ENCODE measurements at places on chromosomes 7 and 10. TPM values are rescaled to one million over a fixed set of nuclear protein-coding genes. Genes with fewer than 3 reads are reported as not detected.
A peak's percentile ranks its signal among the peaks of the same experiment; 100 is the strongest.

Gene MRLN
- total RNA-seq, result not detected

Gene TFR2
- 0.70 TPM for total RNA-seq

Gene SUGCT
- total RNA-seq, result 1.0 TPM

GRCh38 chr7:7897509-7897908, 71.1 kb upstream of the GLCCI1 start:
- DNase-seq, result no peak

DNA sequence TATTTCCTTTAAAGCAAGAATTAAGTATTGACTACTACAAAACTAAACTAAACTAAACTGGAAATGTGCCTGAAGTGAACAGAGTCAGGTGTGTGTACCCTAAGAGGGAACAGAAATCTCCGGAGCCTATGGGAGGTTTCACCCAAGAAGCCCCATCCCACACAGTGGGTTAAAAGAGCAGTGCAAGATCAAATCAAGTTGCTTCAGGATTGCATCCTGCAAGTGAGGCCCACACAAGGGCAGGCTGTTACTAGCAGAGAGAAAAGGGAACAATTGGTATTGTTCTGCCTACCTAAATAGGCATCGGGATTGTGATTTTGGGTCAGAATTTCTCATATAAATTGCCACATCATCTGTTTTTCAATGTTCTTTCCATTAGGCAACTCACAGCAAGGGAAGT, 113.3 kb upstream of the CDC14C start:
- no peak for DNase-seq

DNA sequence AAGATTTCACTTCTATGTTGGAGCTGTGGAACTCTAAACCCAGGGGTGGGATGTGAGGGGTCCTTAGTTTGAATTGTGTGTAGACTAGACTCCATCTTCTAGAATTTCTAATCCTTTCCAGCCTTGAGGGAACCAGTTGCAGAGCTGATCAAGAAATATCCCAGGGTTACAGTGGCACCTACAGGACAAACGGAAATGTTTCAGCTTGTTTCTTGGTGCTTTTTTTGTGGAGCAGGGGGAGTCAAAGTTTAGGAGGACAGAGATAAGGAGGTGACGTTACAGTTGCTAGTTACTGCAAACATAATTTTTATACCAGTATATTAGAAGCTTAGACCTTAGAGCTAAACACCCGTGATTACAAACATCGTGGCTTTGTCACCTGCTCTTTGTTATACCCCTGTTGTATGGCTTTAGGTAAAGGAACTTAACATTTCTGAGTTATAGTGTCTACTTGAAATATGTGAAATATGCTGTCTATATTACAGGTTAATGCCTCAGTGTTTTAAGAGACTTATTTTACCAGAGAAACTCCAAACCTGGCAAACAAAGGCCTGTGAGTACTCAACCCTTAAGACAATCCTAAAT, 84.5 kb upstream of the DYNC1I1 start:
- peak; percentile 45 for DNase-seq

GRCh38 chr7:44486693-44487092, 3.8 kb downstream of the NUDCD3 start:
- DNase-seq, result peak; percentile 57

- peak; percentile 88 for DNase-seq
Measured at GRCh38 chr10:80408242-80409101, at the start of gene PRXL2A. TSS of gene PRXL2A (plus strand) at chr10:80408551. CDS start at chr10:80420468, 11,917 bp downstream.

DNA sequence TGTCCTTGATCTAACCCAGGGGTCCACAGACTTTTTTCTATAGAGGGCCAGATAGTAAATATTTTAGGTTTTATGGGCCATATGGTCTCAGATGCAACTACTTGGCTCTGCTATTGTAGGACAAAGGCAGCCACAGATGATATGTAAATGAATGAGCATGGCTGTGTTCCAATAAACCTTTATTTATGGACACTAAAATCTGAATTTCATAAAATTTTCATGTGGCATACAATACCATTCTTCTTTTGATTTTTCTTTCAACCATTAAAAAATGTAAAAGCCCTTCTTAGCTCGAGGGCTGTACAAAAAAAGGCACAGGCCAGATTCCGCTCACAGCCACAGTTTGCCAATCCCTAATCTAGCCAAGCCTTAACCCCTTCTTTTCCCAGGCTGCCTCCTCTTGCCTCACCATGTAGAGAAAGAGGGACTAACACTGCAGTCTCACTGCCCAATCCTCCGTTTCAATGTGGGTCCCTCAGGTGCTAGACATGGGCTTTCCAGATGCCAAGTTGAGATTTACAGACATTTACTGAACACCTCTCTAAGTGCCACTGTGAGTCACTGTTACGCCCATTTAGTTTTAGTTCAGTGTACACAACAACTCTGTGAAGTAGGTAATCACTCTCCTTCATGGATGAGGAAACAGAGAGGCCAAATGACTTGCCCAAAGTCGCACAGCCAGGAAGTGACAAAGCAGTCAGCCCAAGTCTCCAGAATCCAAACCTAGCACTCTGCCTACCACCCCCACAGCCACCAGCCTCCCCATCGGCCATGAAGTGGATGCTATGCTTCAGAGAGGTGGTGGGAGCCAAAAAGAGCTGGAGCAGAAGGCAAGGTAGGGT, 132.6 kb upstream of the PDLIM1 start:
- no peak for DNase-seq

- DNase-seq, result peak; percentile 72
Measured at GRCh38 chr10:90227217-90227656, 525.8 kb downstream of the KIF20B start.

DNA sequence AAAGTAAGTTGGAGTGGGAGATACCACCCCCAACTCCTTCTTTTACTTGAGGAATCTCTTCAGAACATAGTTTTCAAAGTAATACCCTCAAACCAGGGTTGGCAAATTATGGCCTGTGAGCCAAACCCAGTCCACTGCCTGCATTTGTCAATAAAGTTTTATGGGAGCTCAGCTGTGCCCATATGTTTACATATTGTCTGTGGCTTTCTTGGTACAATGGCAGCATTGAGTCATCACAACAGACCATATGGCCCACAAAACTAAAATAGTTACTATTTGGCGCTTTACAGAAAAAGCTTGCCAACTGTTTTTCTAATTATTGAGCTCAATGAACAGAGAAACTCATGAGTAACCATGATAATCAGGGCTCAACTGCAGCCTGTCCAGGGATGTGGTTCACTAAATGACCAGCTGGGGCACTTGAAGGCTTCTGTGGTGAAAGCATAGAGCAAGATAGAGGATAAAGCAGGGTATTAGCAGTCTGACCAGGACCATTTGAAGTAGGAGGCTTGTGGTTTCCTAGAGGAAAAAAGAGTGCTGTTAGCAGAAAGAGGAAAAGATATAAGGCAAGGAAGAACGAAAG, 196.0 kb upstream of the GRB10 start:
- no peak for DNase-seq

DNA sequence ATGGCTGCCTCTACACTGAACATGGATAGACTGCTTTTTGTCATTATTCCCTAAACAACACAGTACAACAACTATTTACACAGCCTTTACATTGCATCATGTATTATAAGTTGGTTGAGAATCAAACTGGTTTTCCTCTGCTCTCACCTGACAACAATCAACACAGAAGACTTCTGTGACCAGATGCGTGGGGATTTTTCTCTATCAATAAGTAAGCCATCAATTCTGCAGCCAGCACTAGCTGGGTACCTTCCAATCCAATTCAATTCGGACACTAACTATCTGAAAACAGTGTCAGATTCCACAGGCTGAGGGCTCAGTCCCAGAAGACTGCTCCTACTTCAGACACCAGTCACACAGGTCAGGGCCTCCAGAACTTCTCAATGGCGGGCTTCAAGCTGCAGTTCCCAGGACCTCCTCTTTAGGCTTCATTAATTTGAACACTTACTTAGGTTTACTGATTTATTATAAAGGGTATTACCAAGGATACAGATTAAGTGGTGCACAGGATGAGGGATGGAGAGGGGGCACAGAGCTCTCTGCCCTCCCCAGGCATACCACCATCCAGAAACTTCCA, 36.4 kb upstream of the ASL start:
- DNase-seq, result no peak

- DNase-seq, result no peak
Measured at GRCh38 chr7:157715938-157716280, 379.1 kb downstream of the DNAJB6 start.

DNA sequence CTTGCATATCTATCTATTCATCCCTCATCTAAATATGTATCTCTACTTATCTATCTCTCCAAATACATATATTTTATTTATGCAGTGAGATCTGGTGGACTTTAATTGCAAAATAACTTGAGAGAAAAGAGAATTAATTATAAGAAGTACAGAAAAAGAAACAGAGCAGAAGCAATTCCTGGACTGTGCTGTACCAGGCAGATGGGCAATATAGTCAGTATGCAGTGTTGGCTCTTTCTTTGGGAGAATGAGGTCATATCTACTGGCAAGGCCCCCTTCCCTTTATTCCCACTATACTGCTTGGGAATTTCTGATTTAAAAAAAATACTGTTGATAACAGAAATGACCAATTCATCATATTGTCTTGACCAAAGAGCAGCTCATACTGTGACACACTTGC, 49.0 kb upstream of the TOMM7 start:
- DNase-seq, result no peak

GRCh38 chr7:50266635-50267386, 37.7 kb upstream of the IKZF1 start:
- no peak for DNase-seq

GRCh38 chr7:94655848-94656657, at the start of gene SGCE:
TSS of gene SGCE (minus strand) at chr7:94656133. CDS start at chr7:94656098, 35 bp downstream.
- peak; percentile 87 for DNase-seq

GRCh38 chr10:83127942-83128575, 1011.2 kb upstream of the GHITM start:
- DNase-seq, result no peak

DNA sequence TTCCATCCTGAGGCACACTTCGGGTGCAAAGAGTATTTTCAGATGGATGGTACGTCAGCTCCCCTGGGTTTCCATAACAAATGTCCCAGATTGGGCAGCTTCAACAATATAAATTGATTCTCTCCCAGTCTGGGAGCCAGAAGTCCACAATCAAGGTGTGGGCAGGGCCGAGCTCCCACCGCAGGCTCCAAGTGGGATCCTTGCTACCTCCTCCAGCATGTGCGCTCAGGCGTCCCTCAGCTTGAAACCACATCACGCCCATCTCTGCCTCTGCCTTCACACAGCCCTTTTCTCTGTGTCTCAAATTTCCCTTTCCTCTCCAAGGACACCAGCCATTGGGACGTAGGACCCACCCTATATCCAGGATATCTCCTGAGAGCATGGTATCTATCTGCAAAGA, 153.5 kb downstream of the DIP2C start:
- DNase-seq, result no peak

DNA sequence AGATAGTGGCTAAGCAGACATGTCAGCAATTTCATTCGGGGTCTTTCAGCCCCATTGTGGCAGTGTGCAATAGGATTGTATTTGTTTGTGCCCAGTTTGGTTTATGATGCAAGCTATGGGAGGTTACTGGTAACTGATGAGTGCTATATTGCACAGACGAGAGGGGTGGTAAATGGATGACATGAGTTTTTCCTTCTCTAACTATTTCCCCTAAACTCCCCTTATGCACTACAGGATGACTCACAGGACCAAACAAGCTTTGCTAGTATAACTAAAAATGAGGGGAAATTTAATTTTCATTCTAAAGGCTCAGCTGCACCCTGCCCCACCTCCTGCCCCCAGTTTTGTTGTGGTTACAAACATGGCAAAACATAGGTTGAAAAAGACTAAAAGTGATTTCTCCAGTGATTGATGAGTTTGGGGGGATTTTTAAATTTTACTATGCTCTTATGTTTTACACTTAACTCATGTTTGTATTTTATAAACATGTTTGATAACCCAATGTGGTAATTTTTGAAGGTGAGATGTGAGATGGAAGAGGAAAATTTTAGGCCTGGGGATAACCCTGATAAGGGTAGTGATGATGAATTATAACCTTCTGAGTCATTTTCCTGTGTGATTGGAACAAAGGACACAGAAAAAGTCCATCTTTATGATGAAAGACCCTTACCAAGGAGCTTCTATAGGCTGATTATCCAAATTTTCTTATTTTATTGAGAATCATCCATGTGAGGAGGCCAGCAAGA, 60.8 kb upstream of the NAMPT start:
- peak; percentile 56 for DNase-seq

Data from dermis blood vessel endothelial cell (primary cell).